Cerebellar cortex (tissue), 1 donor: ENCODE measurements at places on chromosomes 7 and 10.
A peak's percentile ranks its signal among the peaks of the same experiment; 100 is the strongest.

GRCh38 chr7:70177166-70177565 is 578.9 kb downstream of the AUTS2 start:
- no peak for DNase-seq

DNA sequence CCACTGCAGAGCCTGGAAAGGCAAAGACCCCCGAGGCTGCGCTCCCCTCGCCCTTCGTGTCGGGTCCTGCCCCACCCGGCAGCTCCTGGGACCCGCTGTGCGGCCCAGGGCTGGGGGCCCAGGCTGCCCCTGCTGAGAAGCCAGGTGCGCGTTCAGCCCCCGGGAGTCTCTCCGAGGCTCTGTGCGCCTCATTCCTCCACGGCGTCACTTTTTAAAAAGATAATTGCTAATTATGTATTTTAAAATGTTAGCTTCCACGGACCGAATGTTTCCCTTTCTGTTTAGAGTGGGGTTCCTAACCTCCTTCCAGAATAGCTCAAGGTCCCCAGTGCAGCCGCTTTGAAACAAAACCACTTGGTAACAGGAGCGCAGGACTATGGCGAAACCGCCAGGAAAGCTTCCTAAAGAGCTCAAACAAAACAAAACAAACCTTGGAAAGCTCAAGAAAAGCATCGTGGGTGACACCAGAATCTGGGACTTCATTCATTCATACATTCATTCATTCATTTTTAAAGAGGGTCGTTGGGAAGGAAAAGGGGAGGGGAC is 45.6 kb downstream of the PDIA4 start:
- peak; percentile 77 for DNase-seq

GRCh38 chr10:19971343-19972052 is 155.3 kb downstream of the PLXDC2 start:
- DNase-seq = no peak

GRCh38 chr10:71549766-71550533 is 153.2 kb downstream of the CDH23 start:
- DNase-seq = no peak

GRCh38 chr10:80260295-80261243 is 28.9 kb downstream of the MAT1A start:
- DNase-seq = peak; percentile 28

DNA sequence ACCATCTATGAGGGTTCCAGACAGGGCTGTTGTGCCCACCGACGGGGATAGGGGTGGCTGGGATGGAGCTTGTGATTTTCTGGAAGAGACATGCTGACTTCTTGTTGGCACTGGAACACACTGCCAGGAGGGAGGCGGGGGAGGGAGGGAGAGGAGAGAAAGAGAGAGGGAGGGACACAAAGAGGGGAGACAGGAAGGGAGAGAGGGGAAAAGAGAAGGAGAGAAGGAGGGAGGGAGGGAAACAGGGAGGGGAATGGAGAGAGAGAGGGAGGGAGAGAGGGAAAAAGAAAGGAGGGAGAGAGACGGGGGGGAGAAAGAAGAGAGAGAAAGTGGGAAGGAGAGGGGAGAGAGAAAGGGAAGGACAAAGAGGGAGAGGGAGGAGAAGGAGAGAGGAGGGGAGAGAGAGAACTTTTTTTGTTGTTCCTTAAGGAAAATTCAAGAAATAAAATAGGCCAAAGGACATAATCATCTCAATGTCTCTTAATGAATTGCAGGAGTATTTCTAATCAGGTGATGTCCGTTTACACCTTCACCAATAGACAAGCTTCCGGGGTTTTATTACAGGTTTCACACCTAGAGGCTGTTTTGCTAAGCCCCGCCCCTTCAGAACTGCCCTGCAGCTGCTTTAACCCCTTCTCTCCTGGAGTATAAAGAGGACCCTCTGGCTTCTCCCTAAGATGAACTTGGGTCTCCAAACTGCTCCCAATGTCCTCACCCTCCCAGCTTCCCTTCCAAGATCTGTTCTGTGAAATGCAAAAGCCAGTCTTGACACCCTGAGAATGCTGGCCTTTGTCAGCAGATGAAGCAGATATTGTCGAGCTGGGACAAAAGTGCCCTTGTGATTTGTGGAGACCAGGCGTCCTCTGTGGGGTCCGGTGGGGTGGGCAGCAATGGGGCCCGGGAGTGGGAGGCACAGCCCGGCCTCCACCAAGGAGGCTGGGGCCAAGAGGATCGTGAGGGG is 82.0 kb upstream of the GTF2IRD1 start:
- DNase-seq = peak; percentile 42

GRCh38 chr7:149624006-149624405 is 126.4 kb upstream of the ZNF746 start:
- no peak for DNase-seq

DNA sequence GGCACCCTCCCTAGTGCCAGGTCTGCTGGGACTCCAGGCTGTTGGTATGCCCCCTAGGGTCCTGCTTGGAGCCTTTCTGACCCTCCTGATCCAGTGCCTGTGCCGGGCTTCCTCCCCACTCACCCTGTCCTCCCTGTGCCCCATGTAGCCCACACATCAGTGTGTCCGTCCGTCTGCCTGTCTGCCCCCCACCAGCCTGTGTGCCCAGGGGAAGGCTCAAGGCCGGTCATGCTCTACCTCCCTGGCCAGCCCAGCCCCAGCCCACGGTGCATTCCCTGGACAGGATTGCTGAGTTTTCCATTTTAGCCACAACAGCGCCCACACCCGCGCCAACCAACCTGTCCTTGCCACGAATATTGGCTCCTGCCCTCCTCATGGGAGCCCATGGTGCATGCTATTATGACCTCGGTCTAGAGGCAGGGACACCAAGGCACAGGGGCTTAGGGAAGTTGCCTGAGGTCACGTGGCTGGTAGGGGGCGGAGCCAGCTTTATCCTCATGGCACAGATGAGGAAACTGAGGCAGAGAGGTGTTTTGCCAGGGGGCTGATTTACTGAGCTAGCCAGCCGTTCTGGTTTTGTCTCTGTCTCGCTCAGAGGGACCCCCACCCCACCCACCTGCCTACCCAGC is 136.0 kb downstream of the FAM53B start:
- no peak for DNase-seq

DNA sequence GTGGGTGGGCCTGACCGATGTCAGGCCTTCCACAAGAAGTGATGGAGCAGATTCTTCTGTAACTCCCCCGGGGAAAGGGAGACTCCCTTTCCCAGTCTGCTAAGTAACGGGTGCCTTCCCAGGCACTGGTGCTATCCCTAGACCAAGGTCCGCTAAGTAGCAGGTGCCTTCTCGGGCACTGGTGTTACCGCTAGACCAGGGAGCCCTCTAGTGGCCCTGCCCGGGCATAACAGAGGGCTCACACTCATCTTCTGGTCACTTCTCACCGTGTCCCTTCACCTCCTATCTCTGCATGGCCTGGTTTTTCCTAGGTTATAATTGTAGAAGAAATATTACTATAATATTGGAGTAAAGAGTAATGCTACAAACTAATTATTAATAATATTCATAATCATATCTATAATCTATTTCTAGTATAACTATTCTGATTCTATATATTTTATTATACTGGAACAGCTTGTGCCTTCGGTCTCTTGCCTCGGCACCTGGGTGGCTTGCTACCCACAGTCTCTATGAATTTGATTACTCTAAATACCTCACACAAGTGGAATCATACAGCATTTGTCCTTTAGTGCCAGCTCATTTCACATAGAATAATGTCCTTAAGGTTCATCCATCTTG is 1378.7 kb downstream of the XPNPEP1 start:
- DNase-seq = peak; percentile 48

GRCh38 chr7:112079673-112080072 is 126.5 kb downstream of the DOCK4 start:
- no peak for DNase-seq

DNA sequence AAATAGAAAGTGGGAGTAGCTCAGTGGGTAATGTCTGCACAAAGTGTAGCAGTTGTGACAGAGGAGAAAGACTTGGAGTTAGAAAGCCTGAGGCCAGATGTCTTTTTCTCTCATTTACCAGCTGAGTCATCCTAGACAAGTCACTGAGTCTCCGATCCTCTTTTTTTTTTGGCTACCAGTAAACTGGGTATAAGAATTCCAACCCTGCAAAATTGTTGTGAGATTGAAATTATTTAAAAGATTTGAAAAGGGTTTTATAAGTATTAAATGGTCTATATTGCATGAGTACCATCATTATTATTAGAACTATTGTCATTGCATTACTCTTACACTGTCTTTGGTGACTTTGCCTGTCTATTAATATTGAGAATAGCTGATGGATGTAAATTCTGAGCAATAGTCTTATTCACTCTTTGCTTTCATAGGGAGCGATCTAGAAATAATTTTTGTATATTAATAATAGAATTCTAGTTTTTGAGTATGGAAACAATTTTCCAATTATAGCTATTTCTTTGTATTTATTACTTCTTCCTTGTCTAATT is 74.0 kb downstream of the ARID5B start:
- no peak for DNase-seq

DNA sequence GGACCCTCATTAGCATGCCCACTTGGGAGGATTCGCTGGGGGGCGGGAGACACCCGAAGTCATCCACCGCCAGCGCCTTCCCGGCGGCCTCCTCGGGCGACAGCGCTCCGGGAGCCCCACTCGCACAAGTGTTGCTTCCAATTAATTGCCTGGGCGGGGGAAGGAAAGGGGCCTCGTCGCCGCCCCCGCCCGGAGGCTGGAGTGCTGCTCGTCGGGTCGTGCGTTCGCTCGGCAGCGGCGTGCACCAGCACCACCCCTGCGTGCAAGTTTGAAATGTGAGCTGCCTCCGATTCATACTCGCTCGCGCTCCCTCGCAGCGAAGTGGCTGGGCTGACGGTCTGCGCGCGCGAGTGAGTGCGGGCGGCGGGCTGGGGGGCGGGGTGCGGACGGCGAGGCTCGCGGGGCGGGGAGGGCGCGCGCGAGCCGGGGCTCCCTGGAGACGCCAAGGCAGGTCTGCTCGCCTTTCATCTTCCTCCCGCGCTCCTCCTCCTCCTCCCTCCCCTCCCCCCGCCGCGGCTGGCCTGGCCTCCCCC is 104.6 kb upstream of the PPIF start:
- DNase-seq = no peak

DNA sequence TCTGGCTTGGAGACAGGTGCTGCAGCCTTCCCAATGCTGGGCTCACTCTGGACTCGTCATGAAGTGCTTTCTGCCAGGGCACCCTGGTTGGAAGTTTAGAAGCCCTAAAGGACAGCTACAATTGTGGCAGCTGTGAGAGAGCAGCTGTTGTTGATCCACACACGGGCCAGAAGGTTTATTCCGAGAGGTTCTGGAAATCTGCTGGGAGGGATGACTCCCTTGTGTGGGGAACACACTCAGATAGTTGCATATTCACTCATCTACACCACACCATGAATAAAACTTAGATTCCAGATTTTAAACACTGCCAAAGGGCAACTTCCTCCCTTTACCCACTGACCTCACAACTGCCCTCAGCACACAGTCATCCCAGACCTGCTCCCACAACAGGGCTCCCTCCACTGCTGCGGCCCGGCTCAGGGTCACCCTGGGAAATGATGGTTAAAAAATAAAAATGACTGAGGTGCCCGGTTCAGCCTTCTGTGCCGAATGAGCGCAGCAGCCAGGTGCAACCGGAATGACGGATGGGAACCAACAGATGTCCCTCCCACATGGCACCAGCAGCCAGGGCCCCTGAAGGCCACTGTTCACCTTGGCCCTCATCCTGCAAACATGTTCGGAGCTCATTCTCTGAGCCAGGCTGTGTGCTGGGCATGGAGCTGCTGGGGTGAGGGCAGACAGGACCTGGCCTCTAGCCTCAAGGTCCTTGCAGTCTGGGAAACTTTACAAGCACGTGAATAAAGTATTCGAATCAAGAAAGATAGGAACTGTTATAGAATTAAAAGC is 40.2 kb downstream of the ASB13 start:
- no peak for DNase-seq

DNA sequence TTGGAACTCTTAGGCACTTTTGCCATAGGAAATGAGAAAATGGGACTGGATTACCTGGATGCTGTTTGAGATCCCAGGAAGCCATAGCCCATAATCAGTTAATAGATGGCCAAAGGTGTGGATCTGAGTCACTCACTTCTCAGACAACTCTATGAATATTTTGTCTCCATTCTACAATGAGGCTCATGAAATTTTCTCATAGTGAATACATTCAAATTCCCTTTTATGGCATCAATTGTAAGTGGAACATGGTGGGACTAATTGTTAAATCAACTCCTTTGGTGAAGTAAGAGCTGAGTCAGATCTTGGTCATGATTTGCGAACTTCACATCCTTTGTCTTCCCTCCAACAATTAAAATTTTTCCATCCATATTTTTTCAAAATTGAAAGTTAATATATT is 222.1 kb downstream of the ARL4A start:
- DNase-seq = no peak

DNA sequence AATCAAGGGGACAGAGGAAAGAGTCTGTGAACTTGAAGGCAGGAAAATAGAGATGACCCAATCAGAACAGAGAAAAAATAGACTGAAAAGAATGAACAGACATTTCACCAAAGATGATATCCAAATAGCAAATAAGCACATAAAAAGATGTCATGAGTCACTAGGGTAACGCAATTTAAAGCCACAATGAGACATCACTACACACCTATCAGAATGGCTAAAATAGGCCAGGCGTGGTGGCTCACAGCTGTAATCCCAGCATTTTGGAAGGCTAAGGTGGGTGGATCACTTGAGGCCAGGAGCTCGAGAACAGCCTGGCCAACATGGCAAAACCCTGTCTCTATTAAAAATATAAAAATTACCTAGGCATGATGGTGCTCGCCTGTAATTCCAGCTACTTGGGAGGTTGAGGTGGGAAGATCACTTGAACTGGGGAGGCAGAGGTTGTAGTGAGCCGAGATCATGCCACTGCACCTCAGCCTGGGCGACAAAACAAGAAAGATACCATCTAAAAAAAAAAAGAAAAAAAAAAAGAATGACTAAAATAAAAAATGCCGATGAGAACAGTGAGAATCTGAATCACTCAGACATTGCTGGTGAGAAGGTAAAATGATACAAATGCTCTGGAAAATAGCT is 100.9 kb downstream of the LHPP start:
- DNase-seq = no peak

- peak; percentile 89 for DNase-seq
Observed at GRCh38 chr7:72152161-72153131, 259.7 kb downstream of the CALN1 start.

DNA sequence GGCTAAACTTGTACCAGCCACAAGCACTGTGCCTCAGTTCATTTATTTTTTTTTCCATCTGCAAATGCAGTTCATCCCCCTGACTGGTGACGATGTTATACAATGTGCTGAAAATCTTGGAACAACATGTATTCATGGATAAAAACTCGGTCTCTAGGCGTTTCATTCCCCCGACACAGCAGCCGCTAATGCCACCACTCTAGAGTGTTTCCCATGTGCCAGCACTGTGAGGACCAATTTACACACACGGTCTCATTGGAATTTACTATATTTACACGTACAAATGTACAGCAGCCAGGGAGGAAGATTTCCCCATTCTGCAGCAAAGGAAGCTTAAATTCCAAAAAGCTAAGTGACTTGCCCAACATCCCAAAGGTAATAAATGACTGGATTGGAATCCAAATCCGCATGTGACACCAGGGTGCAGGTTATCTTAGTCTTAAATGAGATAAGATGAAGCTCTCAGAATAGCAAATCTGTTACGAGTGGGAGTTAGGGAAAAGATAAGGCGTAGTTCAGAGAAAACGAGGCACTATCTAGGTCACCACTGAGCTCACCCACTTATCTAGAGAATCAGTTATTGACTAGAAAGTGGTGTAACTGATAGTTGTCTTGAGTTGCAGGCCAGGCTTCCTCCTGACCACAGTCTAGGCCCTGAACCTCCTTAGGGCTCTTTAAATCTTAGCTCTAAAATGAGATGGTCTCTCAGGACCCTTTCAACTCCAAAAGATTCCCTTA is 36.7 kb downstream of the FAM107B start:
- peak; percentile 13 for DNase-seq
